Hair follicular keratinocyte (primary cell): ENCODE measurements at places on chromosomes 7 and 10. TPM values are rescaled to one million over a fixed set of nuclear protein-coding genes. Genes with fewer than 3 reads are reported as not detected.

The ANKRD7 gene
- total RNA-seq = 0.61 and 1.4 TPM in 2 replicates

The NPSR1 gene
- not detected in 2 replicates for total RNA-seq

The OPN4 gene
- not detected in 2 replicates for total RNA-seq

The AKR1C1 gene
- total RNA-seq = 24.1 and 44.4 TPM in 2 replicates

The GNAT3 gene
- total RNA-seq = not detected in 2 replicates

The MORN4 gene
- total RNA-seq = 6.2 and 7.1 TPM in 2 replicates

The TMEM236 gene
- 0.04 and 0.08 TPM in 2 replicates for total RNA-seq

The AKR1C4 gene
- total RNA-seq = not detected in 2 replicates

The VIM gene
- 1,572 and 2,255 TPM in 2 replicates for total RNA-seq

The BICC1 gene
- 9.8 and 10.4 TPM in 2 replicates for total RNA-seq

The UCN3 gene
- not detected in 2 replicates for total RNA-seq

The SVOPL gene
- total RNA-seq = not detected in 2 replicates

The SPDYE8 gene
- total RNA-seq = not detected in 2 replicates

The ENKUR gene
- not detected in 2 replicates for total RNA-seq

The GARIN1A gene
- not detected in 2 replicates for total RNA-seq

The SLC13A1 gene
- not detected in 2 replicates for total RNA-seq

The CDHR1 gene
- 1.9 and 3.0 TPM in 2 replicates for total RNA-seq

The OR2A2 gene
- not detected in 2 replicates for total RNA-seq
